Activated CD4-positive, alpha-beta T cell treated with anti-CD3 and anti-CD28 coated beads for 48 hours (primary cell): ENCODE measurements at places on chromosomes 5 and 9.

GRCh38 chr5:171418982-171419687 lies at the start of gene FGF18:
Gene FGF18 (plus strand): TSS chr5:171419647. CDS start chr5:171420200, 553 bp downstream.
- peak; percentile 49 for DNase-seq

- no peak for DNase-seq
These were observed 40.9 kb upstream of the IDNK start for GRCh38 chr9:83582029-83582428.

GRCh38 chr9:78807286-78807685 lies 510.4 kb downstream of the PSAT1 start:
- DNase-seq: no peak

GRCh38 chr9:6488395-6488794 lies 75.4 kb downstream of the UHRF2 start:
- DNase-seq: no peak

DNA sequence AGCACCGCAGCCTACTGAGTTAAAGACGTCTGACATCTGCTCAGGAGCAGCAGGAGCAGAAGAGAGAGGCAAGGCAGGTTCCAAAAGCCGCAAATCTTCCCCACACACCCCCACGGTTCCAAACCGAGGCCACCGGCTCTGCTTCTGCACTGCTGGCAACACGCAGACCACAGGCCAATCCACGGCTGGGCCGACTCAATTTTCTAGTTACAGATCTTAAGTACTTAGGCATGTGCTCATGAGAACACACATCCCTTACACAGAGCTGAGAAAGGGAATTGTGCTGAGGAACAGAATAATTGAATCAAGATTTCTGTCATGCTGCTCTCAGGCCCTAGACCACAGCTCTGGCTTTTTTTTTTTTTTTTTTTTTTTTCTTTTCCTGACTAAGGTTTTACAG lies 32.6 kb downstream of the PAX5 start:
- DNase-seq: no peak
